ENCODE measurements at places on chromosomes 11 and 22.

GRCh38 chr11:10432493-10432892, 22.6 kb upstream of the AMPD3 start:
- no peak for DNase-seq

GRCh38 chr22:24230911-24231656, 13.8 kb downstream of the GGT5 start:
- DNase-seq: no peak

GRCh38 chr11:21622566-21622965, 570.3 kb upstream of the ANO5 start:
- no peak for DNase-seq

DNA sequence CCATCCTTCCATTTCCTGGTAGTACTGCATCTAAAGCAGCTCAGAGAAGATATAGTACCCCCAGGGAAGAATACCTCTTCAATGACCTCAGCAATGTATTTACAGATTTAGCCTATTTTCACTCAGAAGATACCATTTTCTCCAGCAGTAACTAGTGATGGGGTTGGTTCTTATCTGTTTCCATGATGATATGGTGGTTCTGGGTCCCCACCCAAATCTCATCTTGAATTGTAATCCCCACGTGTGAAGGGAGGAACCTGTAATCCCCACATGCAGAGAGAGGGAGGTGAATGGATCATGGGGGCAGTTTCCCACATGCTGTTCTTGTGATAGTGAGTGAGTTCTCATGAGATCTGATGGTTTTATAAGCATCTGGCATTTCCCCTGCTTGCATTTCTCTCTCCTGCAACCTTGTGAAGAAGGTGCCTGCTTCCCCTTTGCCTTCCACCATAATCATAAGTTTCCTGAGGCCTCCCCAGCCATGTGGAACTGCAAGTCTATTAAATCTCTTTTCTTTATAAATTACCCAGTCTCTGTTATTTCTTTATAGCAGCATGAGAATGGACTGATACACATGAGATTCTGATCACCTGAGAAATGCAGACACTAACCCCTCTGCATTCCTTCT, 139.2 kb downstream of the CCDC81 start:
- no peak for DNase-seq

GRCh38 chr22:22942511-22943329, 55.1 kb downstream of the IGLL5 start:
- DNase-seq: peak; percentile 24

GRCh38 chr11:116680349-116681125, 92.2 kb downstream of the BUD13 start:
- no peak for DNase-seq
